NCI-H774 (cell line): ENCODE measurements at places on chromosomes 12 and 14.

DNA sequence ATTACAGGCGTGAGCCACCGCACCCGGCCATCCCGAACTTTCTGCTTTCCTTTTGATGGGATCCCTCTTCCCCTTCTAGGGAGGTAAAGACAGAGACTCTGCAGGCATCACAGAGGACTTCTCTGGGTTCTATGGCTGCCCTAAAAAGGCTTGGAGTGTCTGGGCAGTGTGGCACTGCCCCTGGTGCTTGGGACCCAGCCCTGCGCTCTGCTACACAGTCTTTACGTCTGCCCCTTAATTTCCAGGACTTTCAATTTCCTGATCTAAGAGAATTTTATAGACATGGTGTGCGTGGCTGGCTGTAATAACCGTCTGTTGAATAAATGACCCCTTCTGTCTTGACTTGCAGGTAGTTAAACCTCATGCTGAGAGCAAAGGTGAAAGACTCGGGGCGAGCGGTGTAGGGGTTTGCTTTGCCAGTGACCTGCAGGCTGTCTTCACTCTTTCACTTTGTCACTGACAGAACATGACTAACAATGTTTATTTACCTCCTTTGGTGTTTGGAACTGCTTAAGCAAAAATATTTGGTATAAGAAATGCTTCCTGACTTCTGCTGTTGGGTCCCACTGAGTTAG is 110.9 kb upstream of the MAP1LC3B2 start:
- DNase-seq = no peak

GRCh38 chr12:10101648-10102220 is 2.9 kb upstream of the CLEC1A start:
- DNase-seq = no peak

DNA sequence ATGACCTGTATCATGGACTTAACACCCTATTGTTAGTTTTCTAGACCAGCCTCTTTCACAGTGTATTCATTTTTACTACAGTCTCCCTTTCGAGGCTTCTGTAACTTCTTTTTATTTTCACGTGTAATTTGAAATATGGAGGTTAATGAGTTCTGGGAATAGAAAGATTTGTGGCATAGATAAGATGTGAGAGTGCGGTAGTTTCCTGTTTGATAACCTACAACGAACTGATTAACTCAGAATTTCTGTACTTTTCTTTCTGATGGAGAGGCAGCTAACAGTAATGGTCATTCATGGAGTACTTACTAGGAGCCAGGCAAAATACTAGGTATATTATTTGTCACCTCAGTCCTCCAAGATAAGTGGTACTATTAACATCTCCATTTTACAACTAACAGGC is 21.2 kb downstream of the POLR3B start:
- DNase-seq = no peak

- peak; percentile 61 for DNase-seq
These were observed 225.8 kb downstream of the C12orf42 start for GRCh38 chr12:103269946-103270345.

- DNase-seq = no peak
These were observed 30.4 kb downstream of the DAO start for GRCh38 chr12:108910336-108910735.

DNA sequence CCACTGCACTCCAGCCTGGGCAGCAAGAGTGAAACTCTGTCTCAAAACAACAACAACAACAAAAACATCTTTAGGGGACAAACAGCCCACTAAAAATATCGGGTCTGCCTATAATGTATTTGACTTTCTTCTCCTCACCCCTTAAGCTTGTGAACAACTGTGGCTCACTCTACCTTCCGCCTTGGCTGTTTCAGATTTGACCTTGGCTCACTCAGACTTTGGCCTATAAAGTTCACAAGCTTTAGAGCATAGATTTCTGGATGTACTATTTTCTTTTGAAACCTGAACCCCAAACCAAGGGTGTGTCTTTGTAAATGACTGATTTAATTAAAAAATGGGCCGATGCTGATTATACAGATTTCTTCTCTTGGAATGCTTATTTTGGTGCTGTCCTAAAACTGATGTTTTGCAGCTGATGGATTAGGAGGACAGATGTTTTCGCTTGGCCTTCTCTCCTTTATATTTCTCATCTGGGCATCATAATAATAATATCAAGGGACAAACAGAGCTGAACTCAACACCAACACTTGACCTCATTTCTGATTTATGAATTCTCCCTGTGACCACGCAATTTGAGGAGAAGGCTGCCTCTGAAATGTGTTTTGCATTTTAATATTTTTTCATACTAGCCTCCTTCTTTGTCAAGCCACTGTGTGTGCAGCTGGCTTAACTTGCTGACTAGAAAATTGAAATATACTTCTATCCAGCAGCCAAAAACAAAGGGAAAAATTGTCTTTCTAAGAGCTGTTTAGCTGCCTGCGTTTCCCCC is 40.2 kb upstream of the RASSF3 start:
- no peak for DNase-seq

GRCh38 chr14:41817626-41818025 is 210.9 kb downstream of the LRFN5 start:
- DNase-seq = no peak

- DNase-seq = no peak
These were observed 6.0 kb upstream of the ADCY6 start for GRCh38 chr12:48794870-48795269.

- no peak for DNase-seq
These were observed 8.4 kb downstream of the CNOT2 start for GRCh38 chr12:70251661-70252060.

- no peak for DNase-seq
These were observed 24.0 kb upstream of the STYK1 start for GRCh38 chr12:10697862-10698261.
